Stomach (tissue), 19 donors: ENCODE measurements at places on chromosomes 3 and 15. TPM values are rescaled to one million over a fixed set of nuclear protein-coding genes. Genes with fewer than 3 reads are reported as not detected.

The GASK1A gene
- 1.2 TPM for polyA plus RNA-seq

DNA sequence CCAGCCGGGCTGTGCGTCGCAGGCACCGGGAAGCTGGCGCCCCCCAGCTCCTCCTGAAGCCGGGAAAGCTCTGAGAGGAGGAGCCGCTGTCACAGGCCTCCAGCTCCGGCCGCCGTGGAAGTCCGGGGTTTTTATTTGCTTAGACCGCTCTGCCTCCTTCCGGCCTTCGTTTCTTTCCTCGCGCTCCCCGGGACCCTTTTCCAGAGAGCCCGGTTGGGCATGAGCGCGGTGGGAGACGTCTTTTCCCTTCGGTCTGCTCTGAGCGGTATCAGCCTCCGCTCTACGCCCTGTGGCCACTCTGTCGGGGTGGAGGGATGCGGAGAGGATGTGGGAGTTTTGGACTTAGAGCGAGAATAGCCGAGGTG is 559 bp downstream of the SENP5 start:
- peaks cover 16% of the 10 kb centered on the region for H3K4me1 ChIP-seq
- H3K36me3 ChIP-seq, result peaks cover 8% of the 10 kb centered on the region
- H3K4me3 ChIP-seq, result peak overlapping the region; percentile 98
- no peaks in the 10 kb centered on the region for H3K27me3 ChIP-seq

DNA sequence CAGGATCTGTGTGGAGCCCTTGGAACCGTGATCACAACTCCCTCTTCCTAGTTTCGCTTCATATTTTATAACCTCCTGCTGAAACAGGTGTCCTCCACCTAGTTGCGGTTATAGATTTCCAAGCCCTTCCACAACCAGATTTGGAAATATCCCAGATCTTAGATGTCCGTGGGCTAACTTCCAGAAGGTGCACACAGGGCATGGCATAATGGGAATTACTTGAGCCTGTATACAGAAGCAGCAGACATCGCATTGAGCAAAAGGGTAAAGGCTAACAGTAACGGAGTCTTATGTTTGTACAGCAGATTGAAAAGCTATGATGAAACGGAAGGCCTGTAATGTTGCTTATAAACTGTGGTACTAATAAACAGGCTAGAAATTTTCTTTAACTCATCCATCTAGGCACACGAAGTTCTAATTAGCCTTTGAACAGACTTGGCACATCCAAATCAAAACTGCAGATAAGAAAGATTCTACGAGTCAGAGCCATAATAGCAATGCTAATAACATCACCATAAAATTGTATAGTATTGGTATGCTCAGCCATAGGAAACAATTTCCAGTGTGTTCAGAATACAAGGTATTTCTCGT is 1.2 kb upstream of the USF3 start:
- peak overlapping the region; percentile 99 for H3K4me3 ChIP-seq
- peak overlapping the region; percentile 77 for H3K27ac ChIP-seq
- peaks cover 47% of the 10 kb centered on the region for H3K4me1 ChIP-seq
- H3K27me3 ChIP-seq, result no peaks in the 10 kb centered on the region

GRCh38 chr15:31607656-31608055 is 281.0 kb downstream of the KLF13 start:
- no peaks in the 10 kb centered on the region for H3K36me3 ChIP-seq
- H3K27ac ChIP-seq, result no peak overlapping the region
- H3K27me3 ChIP-seq, result no peaks in the 10 kb centered on the region
- H3K4me1 ChIP-seq, result no peaks in the 10 kb centered on the region
- H3K4me3 ChIP-seq, result no peak overlapping the region

DNA sequence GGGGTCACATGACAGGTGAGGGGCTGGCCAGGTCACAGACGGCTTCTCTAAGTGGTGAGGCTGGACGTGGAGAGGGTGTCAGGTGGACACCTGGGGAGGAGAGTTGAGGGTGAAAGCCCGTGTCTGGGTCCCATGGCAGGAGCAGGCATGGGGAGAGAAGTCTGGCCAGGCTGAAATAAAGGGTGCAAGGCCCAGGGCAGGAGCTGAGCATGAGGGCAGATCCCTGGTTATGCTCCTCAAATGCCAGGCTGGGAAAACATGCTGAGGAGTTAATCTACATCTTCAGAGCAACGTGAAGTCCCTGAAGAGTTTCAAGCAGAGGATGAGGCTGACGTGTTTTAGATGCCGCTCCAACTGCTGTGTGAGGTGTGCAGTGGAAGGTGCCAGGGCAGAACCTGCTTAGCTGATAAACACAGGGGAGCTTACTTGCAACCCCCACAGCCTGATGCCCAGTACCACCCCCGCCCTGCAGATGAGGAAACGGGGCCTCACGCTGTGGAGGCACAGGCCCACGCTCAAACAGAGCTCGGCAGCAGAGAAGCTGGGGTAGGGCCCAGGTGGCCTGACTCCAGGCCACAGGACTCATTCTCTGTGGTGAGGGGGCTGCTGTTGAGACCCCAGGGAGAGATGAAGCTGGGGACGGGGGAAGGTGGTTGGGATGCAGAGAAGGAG is 40.5 kb downstream of the HCN4 start:
- DNase-seq, result no peak
- no peak overlapping the region for H3K27ac ChIP-seq
- no peaks in the 10 kb centered on the region for H3K36me3 ChIP-seq
- no peaks in the 10 kb centered on the region for H3K27me3 ChIP-seq
- H3K4me3 ChIP-seq, result no peak overlapping the region
- no peaks in the 10 kb centered on the region for H3K4me1 ChIP-seq

DNA sequence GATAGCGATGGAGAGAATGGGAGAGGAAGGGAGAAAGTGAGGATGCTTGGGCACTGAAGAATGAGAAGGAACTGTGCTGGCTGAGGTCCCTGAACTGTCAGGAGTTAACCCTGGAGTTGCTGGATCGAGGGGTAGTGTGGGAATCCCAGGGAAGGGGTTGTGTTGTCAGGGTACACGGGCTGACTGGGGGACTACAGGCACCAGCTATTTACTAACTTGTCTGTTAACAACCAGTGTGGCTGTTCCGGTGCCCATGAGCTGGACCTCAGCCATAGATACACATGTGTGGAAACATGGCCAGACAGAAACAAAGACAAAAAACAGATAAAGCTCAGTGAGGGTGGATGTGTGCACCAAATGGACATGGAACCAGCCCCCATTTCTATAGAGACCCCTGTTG is 55.1 kb downstream of the GASK1A start:
- H3K27ac ChIP-seq, result no peak overlapping the region
- DNase-seq, result no peak
- no peaks in the 10 kb centered on the region for H3K36me3 ChIP-seq
- no peaks in the 10 kb centered on the region for H3K27me3 ChIP-seq
- no peak overlapping the region for H3K4me3 ChIP-seq

DNA sequence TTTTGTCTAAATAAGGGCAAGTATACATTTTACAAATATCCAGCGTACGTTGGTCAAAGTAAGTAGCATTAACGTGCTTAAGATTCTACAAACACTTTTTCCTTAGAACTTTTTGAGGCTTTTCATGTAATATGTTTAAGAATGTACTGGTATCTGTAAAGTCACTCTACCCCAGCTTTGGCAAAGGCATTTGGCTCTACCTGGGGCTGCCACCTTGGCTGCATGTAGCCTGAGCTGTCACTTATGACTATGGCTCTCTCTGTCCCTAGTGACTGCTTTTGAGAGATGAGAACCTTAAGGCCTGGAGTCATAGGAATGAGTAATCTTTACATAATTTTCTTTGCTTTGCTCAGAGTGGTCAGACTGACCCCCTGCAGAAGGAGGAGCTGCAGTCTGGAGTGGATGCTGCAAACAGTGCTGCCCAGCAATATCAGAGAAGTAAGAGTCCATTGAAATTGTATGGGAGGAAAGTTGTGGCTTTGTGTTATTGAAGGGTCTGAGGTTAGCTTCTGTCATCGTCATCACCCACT is 61.2 kb downstream of the IQGAP1 start:
- DNase-seq, result no peak
- no peaks in the 10 kb centered on the region for H3K27me3 ChIP-seq
- no peak overlapping the region for H3K27ac ChIP-seq
- no peaks in the 10 kb centered on the region for H3K4me1 ChIP-seq
- H3K36me3 ChIP-seq, result peaks cover 100% of the 10 kb centered on the region

DNA sequence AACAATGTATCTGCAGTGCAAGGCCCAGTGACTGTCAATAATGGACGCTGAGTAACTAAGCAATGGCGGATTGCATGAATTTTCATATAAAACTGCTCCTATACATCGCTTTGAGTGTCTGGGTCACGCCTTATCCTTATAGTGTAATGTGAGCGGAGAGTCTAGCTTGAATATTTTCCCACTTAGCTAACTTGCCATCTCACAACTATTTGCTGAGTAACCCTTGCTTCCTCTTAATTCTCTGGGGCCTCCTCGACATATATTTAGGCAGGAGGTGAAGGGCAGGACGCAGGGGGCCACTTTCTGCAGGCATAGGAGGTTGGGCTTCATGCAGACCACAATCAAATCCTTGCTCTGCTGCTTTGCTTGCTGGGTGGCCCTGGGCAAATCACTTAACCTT is 24.0 kb downstream of the ST8SIA2 start:
- H3K36me3 ChIP-seq, result no peaks in the 10 kb centered on the region
- H3K27me3 ChIP-seq, result peaks cover 18% of the 10 kb centered on the region
- no peak overlapping the region for H3K27ac ChIP-seq
- DNase-seq, result no peak
- H3K4me3 ChIP-seq, result no peak overlapping the region

- DNase-seq, result no peak
- H3K4me3 ChIP-seq, result no peak overlapping the region
- H3K27me3 ChIP-seq, result no peaks in the 10 kb centered on the region
- no peak overlapping the region for H3K27ac ChIP-seq
- H3K36me3 ChIP-seq, result no peaks in the 10 kb centered on the region
Measured at GRCh38 chr15:62927196-62927595, 115.4 kb upstream of the TPM1 start.

The LYZL4 gene
- polyA plus RNA-seq, result not detected

- H3K27me3 ChIP-seq, result no peaks in the 10 kb centered on the region
- H3K27ac ChIP-seq, result no peak overlapping the region
- H3K36me3 ChIP-seq, result no peaks in the 10 kb centered on the region
- no peak overlapping the region for H3K4me3 ChIP-seq
Measured at GRCh38 chr3:150495149-150495548, 51.1 kb downstream of the SERP1 start.

GRCh38 chr3:31522152-31522551 is 10.6 kb upstream of the STT3B start:
- H3K4me1 ChIP-seq, result no peaks in the 10 kb centered on the region
- H3K4me3 ChIP-seq, result no peak overlapping the region
- H3K27me3 ChIP-seq, result no peaks in the 10 kb centered on the region
- DNase-seq, result peak; percentile 29
- H3K27ac ChIP-seq, result no peak overlapping the region

The LRRC31 gene
- polyA plus RNA-seq, result 2.6 TPM

GRCh38 chr15:35430301-35430700 is 115.7 kb downstream of the DPH6 start:
- no peaks in the 10 kb centered on the region for H3K27me3 ChIP-seq
- no peaks in the 10 kb centered on the region for H3K4me1 ChIP-seq
- no peak overlapping the region for H3K4me3 ChIP-seq
- H3K36me3 ChIP-seq, result no peaks in the 10 kb centered on the region
- no peak overlapping the region for H3K27ac ChIP-seq

The SCAANT1 gene
- not detected for polyA plus RNA-seq
